ENCODE measurements at places on chromosomes 2 and 18.

- no peak for DNase-seq
Observed at GRCh38 chr2:235859651-235860050, 308.5 kb downstream of the GBX2 start.

DNA sequence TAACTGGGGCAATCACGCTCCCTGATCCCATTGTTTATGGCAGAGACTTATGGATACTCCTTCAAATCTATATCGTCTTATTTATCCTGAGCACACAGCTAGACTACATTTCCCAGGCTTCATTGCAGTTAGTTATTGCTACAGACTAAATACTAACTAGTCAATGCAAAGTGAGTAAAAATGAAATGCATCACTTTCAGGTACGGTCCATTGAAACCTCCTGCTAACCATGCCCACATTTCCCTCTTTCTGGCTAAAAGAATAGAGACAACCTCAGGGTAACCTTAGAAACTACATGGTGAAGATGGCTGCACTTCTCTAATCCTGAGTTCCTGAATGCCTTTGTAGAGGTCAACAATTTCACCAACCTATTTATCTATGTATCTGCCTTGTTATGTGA lies 437.4 kb downstream of the EPHA4 start:
- no peak for DNase-seq

GRCh38 chr2:164903951-164904350 lies 51.4 kb downstream of the SLC38A11 start:
- no peak for DNase-seq

DNA sequence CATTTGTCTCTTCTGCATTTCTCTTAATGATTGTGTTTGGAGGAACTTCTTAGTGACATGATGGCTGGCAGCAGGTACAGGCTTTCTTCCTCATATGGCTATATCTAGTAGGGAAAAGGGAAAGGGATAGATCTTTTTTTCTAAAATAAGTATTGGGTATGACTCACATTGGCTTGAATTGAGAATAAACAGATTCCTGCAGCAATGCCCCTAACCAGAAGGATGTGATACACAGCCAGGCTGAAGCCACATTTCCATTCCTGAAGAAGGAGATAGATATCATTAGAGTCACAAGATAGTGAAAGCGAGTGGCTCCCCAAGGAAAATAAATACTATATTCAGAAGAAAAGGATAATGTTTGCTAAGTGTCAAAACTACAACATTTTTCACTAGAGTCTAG lies 61.1 kb downstream of the VWC2L start:
- DNase-seq, result no peak

- DNase-seq, result no peak
Observed at GRCh38 chr18:73741946-73742345, 405.7 kb downstream of the FBXO15 start.

- DNase-seq, result no peak
Observed at GRCh38 chr2:71503837-71504236, 50.5 kb downstream of the DYSF start.

Measured in gastrocnemius medialis (tissue), 4 donors.